ENCODE measurements at places on chromosomes 7 and 10.

DNA sequence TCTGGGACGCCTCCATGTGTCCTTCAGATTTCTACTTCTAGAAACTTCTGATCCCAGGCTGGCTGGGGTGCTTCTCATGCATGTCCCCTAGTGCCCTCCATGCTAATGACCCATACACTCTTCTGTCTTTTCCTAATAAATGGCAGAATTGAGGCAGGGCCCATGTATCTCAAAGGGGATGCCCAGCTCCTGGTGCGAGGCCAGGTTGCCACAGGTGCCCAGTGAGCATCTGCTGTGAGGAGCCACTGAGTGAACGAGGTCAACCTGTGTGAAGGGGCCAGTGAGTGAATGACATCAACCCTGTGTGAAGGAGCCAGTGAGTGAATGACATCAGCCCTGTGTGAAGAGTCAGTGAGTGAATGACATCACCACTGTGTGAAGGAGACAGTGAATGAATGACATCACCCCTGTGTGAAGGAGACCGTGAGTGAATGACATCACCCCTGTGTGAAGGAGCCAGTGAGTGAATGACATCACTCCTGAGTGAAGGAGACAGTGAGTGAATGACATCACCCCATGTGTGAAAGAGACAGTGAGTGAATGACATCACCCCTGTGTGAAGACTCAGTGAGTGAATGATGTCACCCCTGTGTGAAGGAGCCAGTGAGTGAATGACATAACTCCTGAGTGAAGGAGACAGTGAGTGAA is 478.9 kb downstream of the PTPRN2 start:
- DNase-seq, result no peak

- no peak for DNase-seq
These were observed 74.0 kb downstream of the JMJD1C start for GRCh38 chr10:63391812-63392211.

DNA sequence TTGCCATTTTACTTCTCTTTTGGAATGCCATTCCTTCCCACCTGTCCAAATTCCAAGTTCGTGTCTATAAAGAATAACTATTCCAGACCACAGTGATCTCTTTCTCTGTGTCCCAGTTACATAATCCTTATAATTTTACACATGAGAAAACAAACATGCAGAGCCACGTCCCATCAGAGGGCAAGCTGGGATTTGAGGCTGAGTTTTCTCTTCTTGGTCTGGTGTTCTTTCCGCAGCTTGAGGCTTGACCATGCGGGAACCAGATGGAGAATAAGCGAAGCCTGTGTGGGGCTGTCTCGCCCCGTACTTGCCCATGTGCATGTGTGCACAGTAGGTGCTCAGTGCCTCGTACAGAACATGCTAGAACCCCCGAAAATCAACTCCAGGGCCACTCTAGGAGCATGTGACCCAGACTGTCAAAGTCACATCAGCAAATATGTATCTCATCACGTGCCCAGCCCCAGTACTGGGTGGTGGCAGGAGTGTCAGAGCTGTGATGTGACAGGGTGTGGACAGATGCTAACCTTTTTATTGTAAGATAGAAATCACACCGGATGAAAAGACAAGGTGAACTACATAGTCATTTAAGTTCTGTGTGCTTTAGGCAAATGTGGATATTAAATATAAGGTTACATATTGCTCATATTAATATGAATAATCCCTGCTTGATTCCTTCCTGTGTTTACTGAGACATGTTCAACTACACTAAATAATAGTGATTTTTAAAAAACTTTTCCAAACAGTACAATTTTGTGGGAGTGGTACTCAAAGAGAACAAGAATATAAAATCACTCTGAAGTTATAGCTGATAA is 3.2 kb downstream of the INSIG1 start:
- DNase-seq, result no peak

GRCh38 chr7:3861941-3862340 is 560.9 kb downstream of the SDK1 start:
- DNase-seq, result peak; percentile 14

DNA sequence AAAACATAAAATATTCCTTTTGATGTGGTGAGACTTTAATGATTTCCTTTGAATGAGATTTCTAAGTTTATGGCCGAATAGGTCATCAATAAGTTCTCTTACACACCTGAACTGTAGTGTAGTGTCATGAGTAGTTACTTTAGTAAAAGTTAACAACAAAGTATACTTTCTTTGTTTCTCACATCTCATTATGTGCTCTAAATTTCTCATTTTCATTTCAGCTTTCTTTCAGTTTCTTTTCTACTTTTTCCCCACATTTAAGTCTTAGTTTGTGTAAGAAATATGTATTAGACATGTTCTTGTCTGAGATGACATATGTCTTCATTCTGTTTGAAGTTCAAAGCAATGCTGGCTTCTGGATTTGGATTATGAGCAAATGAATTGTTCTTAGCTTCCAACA is 348.1 kb downstream of the ANKRD7 start:
- no peak for DNase-seq

GRCh38 chr7:87218796-87219544 is 562 bp downstream of the TMEM243 start:
- peak; percentile 36 for DNase-seq

GRCh38 chr7:157267956-157268355 is 68.8 kb upstream of the DNAJB6 start:
- no peak for DNase-seq

- DNase-seq, result no peak
These were observed 164.3 kb upstream of the PODXL start for GRCh38 chr7:131720703-131721102.

DNA sequence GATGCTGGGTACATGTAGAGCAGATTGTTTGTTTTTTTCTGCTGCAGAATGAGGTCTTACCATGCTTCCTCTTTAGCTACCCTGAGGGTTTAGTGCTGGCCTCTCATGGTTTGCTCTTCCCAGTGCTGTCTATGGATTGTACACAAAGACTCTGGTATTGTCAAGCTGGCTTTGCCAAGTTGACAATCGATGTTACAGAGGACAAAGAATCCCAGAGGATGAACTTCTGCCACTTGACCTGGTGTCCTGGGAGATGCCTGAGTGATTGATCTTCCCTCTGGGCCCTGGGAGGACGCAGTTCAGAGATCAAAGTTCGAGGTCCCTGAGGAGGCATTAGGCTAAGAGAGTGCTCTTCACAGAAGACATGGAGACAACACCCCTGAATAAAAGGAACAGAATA is 865.4 kb downstream of the CCSER2 start:
- DNase-seq, result no peak

- DNase-seq, result peak; percentile 64
These were observed 18.3 kb downstream of the KLLN start for GRCh38 chr10:87844837-87845623.

GRCh38 chr10:73444457-73444856 is 11.1 kb upstream of the MSS51 start:
- no peak for DNase-seq

DNA sequence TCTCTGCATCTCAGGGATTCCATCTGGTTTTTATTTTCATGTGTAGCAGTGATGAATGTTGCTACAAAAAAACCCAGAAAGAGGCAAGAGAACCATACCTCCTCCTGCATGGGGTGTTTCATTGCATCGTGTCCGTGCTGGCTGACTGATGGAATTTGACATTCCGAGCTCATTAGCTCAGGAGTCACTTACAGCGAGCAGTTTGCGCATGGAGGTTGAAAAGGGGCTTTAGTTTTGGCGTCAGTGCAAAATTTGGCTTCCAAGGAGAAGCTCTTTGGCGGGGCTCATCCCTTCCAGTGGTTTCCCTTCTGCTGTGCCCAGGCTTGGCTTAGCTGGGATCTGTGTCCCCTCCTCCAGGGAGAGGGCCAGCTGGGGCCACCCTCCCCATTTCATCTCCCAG is 25.8 kb downstream of the EMX2 start:
- DNase-seq, result no peak

DNA sequence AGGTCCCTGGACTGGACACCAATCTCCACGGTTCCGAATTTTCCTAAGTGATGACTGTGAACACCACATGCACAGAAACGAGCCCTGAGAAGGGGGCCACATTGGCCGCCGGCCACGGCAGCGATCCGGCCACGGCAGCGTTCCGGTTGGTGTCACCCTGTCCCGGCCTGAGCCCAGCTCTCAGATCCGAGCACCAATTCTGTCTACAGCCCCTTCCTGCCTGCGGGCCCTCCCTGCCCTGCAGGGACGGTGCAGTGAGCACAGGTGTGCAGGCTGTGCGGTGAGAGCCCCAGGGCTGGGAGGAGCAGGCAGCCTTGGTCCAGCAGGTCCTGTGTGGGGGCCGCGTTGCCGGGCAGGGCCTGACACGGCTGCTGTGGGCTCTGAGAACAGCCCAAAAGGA is 29.7 kb upstream of the GPR146 start:
- no peak for DNase-seq

GRCh38 chr7:102991077-102991539 is 78.3 kb downstream of the LRRC17 start:
- DNase-seq, result peak; percentile 37

- DNase-seq, result no peak
These were observed 26.2 kb downstream of the CCDC3 start for GRCh38 chr10:12975266-12975665.

DNA sequence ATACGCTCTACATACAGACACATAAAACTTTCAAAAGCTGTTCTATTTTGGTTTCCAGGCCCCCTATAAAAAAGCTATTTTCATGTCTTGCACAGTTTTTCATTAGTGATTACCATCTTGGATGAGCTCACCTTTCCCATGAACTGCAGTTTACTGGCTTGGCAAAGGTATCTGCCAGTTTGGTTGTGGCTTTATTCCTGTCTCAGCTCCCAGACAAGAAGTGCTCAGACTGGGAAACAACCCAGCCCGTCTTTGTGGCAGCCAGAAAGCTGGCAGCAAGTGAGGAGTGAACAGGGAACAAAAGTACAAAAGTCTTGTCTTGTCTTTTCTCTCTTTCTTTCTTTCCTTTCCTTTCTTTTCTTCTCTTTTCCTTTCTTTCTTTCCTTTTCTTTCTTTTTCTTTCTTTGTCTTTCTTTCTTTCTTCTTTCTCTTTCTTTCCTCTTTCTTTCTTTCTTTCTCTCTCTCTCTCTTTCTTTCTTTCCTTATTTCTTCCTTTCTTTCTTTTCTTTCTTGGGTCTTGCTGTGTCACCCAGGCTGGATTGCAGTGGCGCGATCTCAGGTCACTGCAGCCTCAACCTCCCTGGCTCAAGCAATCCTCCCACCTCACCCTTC is 138.8 kb downstream of the CFAP58 start:
- DNase-seq, result no peak

DNA sequence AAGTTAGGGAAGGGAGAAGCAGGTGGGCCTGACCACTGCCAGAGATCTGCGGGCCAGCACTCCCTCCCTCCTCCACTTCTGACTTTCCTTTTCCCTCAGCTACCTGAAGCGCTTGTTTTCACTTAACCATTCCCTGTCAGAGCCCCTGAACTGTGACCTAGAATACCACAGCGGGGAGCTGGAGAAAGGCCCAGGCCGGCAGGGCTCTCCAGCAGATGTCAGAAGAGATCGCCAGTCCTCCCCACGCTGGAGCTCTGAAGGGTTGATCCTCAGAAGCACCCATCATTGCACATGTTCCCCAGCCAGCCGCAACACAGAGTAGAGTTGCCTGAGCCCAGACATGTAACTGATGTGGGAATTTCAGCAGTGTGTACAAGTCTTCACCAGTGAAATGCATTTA is 44.4 kb upstream of the GAD2 start:
- no peak for DNase-seq

GRCh38 chr10:35423505-35424306 is 87.4 kb downstream of the CCNY start:
- DNase-seq, result peak; percentile 46

DNA sequence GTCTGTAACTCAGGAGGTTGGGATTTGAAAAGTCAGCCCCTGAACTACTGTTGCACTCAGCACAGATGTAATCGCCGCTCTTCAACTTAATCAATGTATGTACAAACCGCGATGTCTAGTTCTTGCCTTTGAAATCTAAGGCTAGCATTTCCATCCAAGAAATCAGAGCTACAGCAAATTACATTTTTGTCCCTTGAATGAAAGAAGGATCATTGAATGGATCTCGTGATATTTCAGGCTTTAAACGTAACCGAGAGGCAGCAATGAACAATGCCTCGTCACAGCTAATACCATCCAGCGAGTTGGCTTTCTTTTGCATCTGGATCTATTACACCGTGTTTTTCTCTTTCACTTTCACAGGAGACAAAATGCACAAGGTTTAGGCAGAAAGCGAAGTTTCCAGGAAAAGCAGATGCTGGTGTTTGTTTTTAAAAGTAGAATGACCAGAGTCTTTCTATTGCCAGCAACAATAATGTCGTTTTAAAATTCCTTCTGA is 5.5 kb downstream of the SKIDA1 start:
- peak; percentile 39 for DNase-seq

- no peak for DNase-seq
These were observed 230.5 kb upstream of the MBL2 start for GRCh38 chr10:53003094-53003493.

DNA sequence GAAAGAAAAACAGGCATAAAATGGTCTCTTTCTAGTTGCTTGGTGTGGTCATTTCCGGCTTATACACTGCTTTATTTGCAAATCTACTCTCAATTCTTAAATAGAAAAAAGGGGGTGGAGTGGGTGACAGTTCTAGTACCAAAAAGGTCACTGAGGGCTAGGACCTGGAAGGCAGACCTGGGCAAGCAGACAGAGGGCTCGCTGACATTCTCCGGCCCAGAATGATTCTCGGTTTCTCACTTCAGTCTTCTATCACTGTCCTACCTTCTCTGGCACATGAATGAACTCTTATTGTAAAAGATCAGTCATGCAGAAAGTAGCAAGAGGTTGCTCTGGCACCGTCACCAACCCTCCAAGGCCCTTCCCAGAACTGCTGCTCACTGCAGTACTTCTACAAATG is 54.0 kb downstream of the MALSU1 start:
- DNase-seq, result peak; percentile 53

- no peak for DNase-seq
These were observed 22.6 kb downstream of the MYO1G start for GRCh38 chr7:44956157-44956766.

DNA sequence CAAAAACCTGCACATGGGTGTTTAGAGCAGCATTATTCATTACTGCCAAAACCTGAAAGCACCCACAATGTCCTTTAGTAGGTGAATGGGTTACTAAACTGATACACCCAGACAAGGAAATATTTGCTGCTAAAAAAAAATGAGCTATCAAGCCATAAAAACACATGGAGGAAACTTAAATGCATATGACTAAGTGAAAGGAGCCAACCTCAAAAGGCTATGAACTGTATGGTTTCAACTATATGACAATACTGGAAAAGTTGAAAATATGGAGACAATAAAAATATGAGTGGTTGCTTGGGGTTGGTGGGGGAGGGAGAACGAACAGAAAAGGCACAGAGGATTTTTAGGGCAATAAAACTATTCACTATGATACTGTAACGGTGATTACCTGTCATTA is 291.0 kb downstream of the TNS3 start:
- DNase-seq, result no peak

- DNase-seq, result no peak
These were observed 80.8 kb downstream of the TMEM106B start for GRCh38 chr7:12291870-12292269.

DNA sequence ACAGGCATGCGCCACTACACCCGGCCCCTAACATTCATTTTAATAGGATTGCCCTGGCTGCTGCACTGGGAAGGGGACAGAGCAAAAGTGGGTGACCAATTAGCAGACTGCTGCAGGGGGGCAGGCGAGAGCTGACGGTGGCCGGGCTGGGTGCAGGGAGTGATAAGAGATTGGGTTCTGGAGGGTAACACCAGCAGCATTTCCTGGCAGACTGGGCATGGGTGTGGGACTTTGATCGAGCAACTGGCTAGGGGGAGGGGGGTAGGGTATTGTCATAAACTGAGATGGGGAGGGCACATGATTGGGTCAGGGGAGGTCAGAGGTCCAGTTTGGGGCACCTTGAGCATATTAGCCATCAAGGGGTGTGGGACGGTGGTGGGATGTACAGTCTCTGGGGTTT is 20.2 kb upstream of the AMZ1 start:
- no peak for DNase-seq
